CD4-positive, alpha-beta T cell treated with Interferon gamma for 1 hour (primary cell): ENCODE measurements at places on chromosomes 12 and 14.

DNA sequence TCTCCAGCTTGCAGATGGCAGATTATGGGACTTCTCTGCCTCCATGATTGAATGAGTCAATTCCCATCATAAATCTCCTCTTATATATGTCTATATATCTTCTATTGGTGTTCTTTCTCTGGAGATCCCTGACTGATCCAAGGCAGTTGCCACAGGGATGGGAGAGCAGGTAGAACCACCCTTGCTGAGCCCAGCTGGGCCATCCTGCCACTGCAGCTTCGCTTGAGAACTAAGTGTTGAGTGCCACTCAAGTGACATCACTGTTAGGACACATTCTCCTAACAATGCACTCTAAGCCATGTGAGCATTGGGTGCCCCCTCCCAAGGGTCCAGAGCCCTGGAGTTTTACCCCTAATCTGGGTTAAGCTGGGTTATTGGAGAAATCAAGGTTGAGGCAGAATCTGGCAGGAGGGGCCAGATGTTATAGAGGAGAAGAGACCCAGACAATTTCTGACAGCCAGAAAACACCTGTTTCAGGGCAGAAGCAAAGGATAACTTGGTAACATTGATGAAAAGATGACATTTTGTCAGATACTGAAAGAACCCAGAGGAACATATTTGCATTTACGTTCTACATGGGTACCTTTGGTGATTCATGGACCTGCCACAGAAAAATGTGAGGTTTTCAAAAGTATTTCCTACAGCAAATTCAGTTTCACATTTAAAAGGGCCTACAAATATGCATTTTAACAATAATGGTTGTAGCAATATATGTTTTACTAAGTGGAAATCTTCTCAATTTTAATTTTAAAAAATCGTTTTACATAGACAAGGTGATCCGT lies 57.2 kb upstream of the MAX start:
- no peak for DNase-seq

DNA sequence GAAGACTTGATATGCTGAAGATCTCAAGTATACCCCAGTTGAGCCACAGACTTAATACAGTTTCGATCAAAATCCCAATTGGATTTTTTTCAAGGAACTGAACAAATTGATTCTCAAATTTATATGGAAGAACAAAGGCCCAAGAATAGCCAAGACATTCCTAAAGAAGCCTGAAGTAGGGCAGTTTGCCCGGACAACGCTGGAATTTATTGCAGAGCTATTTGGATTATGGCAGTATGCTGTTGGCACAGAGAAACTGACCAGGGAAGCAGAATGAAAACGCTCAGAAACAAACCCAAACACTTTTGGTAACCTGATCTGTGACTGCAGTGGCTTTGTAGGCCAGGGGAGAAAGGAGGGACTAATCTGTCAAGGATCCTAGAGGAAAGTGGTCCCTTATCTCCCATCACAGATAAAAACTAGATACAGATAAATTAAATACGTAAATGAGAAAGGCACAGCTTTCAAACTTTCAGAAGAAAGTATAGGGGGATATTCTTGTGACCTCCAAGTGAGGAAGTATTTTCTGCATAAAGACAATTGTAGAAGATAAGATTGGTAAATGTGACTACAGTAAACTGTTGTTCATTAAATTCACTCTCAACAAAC lies 35.9 kb upstream of the GSC start:
- no peak for DNase-seq

- no peak for DNase-seq
These were observed 157.3 kb downstream of the BCAT1 start for GRCh38 chr12:24791622-24792021.

GRCh38 chr12:27285403-27285802 lies 41.3 kb downstream of the STK38L start:
- no peak for DNase-seq

- no peak for DNase-seq
These were observed 854.7 kb downstream of the AACS start for GRCh38 chr12:125919856-125920470.
